ENCODE measurements at places on chromosomes 2 and 18.

DNA sequence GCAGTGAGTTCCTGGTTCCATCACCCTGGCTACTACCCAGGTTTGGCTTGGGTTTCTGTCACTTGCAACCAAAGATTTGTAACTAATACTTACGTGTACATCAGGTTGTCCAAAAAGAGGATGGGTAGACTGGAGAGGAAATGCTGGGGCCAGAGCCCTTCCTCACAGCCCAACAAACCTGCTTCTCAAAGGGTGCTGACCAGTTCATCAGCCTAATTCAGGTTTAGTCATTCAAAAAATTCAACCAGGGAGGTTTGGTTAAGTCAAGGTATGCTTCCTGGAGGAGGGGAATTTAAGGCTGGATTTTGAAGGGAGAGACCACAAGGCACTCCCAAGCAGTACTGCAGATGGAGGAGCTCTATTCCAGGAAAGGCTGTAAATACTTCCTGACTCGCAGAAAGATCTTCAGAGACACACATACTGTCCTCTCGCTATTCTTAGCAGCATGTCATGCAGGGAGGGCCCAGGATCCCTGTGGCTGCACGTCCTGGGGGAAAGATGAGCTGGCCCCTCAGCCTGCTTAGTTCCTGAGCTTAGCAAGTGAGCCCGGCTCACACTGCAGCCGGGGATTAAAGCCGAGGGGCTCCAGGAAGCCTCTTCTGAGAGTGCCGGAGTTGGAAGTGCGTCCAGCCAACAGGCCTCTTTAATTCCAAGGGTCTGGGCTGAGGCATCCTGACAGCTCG, 40.0 kb upstream of the BIN1 start:
- DNase-seq: no peak

DNA sequence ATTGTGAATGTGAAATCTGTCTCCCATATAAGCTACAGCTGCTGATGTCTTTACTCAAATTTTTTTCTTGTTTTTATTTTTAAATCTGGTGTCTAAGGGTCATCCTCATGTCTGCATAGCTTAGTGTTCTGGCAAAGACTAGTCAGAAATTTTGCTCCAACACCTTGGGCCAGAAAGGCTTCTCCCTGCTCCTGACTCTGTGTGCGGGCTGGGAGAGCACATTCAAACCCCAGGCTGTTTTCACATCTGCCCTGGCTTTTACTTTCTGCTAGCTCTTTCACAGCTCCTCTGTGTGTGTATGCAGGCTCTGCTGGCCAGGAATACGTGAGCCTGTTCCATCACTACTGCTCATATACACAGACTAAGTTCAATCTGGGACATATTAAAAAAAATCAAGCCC, 102.9 kb upstream of the RIOK3 start:
- no peak for DNase-seq

DNA sequence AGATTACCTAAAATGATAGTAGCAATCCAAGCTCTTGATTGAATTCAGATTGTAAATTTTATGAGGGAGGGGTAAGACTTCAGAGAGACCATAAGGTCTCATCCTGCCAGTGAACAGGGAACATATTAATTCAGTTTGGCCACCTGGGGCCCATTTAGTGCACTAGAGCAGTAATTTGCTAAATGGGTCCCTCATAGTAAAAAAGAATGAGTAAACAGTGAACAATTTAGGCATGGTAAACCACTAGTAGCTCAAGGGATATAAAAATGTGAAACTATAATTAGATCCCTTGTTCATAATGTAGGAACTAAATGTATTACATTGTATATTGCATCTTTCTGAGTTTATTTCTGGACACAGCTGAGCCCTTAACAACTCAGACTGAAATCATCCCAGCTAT, 4.9 kb upstream of the PHLPP1 start:
- DNase-seq: peak; percentile 83

GRCh38 chr2:48574353-48575287, 43.0 kb upstream of the GTF2A1L start:
- no peak for DNase-seq

DNA sequence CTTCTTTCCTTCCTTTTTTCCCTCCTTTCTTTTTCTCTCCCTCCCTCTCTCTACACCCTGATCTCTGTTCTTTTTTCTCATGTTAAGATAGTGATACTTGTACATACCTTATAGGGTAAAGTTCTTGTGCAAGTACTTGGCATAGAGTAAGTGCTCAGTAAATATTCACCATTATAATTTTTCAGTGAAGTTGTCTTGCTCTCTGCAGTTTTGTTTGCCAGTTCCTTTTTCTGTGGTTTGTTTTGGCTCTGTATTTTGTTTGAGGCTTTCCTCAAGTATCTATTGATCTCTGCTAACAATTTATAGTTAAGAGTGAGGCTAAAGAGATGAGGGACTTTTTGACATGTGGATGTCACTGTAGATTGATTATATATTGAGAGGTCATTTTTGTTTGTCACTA, 48.0 kb downstream of the MTX2 start:
- DNase-seq: no peak

DNA sequence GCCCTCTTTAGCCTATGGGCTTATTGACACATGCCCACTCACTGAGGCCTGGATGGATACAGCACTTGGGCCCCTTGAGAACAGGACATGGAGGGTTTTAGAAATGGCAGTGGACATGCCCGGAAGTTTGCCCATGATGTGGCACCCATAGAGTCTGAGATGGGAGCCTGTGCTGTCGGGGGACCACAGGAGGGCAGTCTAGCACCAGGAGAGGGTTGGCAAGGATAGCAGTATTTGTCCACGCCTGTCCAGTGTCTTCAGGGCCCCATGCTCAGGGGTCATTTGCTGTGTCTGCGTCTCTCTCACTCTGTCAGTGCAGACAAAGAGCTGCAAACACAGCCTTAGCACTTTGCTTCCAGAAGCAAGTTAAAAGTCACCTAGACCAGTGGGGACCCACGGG, 48.7 kb downstream of the IL1RL2 start:
- no peak for DNase-seq

GRCh38 chr2:88247531-88247930, 77.4 kb downstream of the THNSL2 start:
- no peak for DNase-seq

- DNase-seq: no peak
Observed at GRCh38 chr2:240389302-240389805, 46.1 kb upstream of the GPC1 start.

DNA sequence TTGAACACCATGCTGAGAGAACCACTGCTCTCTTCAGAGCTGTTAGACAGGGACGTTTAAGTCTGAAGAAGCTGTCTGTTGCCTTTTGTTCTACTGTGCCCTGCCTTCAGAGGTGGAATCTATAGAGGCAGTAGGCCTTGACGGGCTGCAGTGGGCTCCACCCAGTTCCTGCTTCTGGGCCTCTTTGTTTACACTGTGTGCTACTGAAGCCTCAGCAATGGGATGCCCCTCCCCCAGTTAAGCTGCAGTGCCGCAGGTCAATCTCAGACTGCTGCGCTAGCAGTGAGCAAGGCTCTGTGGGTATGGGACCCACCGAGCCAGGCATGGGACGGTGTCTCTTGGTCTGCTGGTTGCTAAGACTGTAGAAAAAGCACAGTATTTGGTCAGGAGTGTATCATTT, 162.3 kb upstream of the NXPH2 start:
- DNase-seq: no peak

- DNase-seq: no peak
Observed at GRCh38 chr2:126885751-126886210, 12.9 kb upstream of the TEX51 start.

DNA sequence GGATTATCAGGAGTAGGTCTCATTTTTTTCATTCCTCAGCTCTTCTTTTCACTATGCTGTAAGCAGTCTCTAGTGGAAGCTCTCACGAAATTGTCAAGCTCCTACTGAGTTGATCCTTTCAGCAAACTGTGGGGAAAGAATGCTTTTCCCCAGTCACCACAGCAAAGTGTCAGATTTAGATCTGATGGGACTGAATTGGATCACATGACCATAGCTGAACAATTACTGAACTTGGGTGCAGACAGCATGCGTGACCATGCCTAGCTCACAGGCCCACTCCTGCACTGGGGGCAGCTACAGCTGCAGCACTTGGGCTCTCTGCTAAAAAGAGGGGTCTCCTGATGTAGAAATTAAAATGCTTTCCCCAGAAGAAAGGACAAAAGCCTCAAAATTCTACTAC, 3.1 kb downstream of the ARHGAP15 start:
- no peak for DNase-seq

- DNase-seq: no peak
Observed at GRCh38 chr2:41928526-41928925, 119.3 kb upstream of the PKDCC start.

GRCh38 chr2:222320436-222321395, 21.9 kb upstream of the PAX3 start:
- no peak for DNase-seq

- DNase-seq: no peak
Observed at GRCh38 chr18:32057624-32058165, 34.0 kb upstream of the RNF138 start.
